Stimulated activated CD4-positive, alpha-beta T cell treated with anti-CD3 and anti-CD28 coated beads, Interleukin-4, amount 100 ng/mL, for 1 hour (primary cell): ENCODE measurements at places on chromosomes 5 and 9.
A peak's percentile ranks its signal among the peaks of the same experiment; 100 is the strongest.

- DNase-seq, result no peak
These were observed 179.1 kb downstream of the MUSK start for GRCh38 chr9:110847671-110848070.

- no peak for DNase-seq
These were observed 342.5 kb upstream of the MPDZ start for GRCh38 chr9:13621872-13622564.

GRCh38 chr5:164652276-164652660, 1146.8 kb downstream of the MAT2B start:
- DNase-seq, result no peak

DNA sequence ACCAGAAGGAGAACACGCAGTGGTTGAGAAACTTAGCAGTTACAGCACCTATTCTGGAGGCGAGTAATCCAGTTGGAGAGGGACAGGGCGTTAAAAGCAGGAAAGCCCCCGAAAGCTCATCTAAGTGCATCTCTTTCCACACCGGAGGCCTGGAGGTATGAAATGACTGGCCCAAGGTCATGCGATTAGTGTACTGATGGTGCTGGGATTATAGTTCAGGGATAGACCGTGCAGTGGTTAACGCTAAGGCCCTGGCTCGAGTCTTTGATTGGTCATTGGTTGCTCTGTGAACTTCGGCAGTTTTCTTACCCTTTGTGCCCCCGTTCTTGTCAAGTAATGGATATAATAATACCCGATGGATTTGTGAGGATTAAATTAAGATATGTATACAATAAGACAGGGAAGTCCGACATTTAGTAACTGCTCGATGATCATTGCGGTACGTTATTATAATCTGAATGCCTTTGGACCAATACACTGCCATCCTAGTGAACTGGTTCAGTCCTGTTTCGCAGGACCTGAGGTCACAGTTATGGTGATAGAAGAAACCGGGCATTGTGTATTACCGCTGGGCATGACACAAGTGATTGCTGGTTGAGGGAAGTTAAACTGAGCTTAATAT, 960 bp downstream of the CANX start:
- DNase-seq, result peak; percentile 20

GRCh38 chr5:179253730-179254129, 91.5 kb downstream of the ADAMTS2 start:
- no peak for DNase-seq

DNA sequence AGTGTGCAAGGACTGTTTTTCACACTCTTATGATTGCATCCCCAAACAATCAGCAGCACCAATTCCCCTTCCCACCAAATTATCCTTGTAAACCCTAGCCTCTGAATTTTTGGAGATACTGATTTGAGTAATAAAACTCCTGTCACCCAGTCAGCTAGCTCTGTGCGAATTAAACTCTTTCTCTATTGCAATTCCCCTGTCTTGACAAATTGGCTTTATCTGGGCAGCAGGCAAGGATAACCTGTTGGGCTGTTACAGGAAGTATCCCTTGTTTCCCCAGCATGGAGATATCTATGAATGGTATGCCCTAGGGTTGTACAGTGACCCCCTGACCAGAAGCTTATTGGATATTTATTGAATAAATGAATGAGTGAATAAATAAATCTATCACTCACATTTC, 80.8 kb downstream of the PTCD2 start:
- DNase-seq, result no peak
